ENCODE measurements at places on chromosomes 7 and 10. TPM values are rescaled to one million over a fixed set of nuclear protein-coding genes. Genes with fewer than 3 reads are reported as not detected.

PROSER2 gene
- 33.1 TPM for total RNA-seq

ARL5B gene
- total RNA-seq: 5.6 TPM

CCDC172 gene
- total RNA-seq: not detected

CPVL gene
- 0.50 TPM for total RNA-seq

- DNase-seq: no peak
Measured at GRCh38 chr7:41164440-41164839, 538.5 kb downstream of the INHBA start.

- DNase-seq: no peak
Measured at GRCh38 chr10:8544057-8544380, 489.5 kb downstream of the GATA3 start.

GRCh38 chr10:11336722-11337162 lies 274.7 kb downstream of the USP6NL start:
- DNase-seq: peak; percentile 50
